H1 (cell line): ENCODE measurements at places on chromosomes 7 and 10. TPM values are rescaled to one million over a fixed set of nuclear protein-coding genes. Genes with fewer than 3 reads are reported as not detected.
A peak's percentile ranks its signal among the peaks of the same experiment; 100 is the strongest.

DNA sequence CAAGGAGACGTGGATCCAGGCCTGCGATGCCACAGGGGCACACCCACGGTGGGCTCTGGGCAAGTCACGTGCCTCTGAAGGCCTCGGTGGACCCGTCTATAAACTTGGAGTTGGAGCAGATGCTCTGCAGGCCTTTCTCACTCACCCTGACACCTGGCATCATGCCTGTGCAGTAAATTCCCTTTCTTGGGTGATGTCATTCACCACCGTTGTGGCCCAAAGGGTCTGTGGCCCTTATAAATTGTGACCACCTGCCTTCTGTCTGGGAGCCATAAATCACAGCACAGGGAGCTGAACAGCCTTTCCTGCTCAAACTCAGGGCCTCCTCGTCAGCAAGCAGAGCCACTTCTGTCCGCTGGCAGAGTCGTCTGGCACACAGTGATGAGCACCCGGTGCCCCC, 52.2 kb downstream of the GPAM start:
- peak; percentile 14 for DNase-seq

DNA sequence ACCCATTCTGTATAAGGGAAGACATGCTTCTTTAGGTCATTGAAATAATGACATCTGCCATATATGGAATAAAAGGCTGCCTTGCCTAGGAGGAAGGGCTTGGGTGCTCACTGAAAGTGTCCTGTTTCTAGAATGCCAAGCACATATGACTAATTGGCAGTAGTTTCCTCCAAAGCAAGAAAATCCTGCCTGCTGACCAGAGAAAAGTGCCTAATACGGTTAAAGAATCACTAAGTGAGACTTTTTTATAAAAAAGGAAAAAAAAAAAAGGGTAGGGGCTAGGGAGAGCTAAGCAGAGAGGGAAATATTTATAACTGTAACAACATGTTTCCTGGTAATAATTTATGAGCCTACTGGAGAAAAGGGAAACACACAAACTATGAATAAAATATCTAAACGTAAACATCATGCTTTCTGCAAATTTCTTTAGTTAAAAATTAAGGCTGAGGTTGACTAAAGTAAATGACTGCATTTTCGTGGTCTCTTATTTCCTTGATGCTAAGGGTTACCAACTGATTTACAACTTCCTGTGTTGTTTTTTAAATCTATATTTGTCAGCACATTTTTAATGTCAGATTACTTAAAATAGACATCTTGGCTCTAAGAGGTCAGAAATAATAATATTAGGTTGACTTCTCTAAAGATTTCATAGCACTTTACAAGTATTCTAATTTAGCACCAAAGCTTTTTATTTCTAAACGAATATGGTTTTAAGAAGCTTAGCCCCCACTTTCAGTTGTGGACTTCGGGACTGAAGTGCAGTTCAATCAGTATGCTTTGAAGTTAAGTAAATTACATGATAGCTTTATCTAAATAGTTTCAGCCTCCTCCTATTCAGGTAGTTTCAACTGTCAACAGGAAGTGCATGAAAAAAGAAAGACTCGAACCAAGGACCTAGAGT, 89.6 kb downstream of the CABCOCO1 start:
- no peak for DNase-seq

ADARB2 gene
- 2.7 and 2.8 TPM in 2 replicates for total RNA-seq

DNA sequence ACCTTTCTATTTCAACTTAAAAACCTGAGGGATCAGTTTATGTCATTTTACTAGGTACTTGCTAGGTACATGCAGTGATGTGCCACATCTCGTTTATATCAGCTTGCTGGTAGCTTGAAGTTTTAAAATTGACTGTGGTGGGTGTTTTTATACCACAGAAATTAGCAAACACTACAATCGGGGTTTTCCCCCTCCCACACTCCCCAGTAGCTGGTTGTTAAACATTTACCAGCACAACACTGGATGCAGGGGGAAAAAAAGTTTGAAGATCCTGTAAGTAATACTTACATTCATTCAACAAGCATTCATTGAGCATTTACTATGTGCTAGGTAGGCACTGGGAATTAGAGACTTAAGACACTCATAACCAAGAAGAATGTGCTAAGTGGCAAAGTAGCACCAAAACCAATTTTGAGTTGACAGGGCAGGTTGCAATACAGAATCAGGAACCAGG, 32.6 kb downstream of the USP6NL start:
- DNase-seq: no peak

- peak; percentile 90 for DNase-seq
Measured at GRCh38 chr10:12264204-12264940, 68.4 kb downstream of the CDC123 start.

GRCh38 chr10:5949009-5949759, 28.2 kb downstream of the IL15RA start:
- peak; percentile 38 for DNase-seq

CALHM1 gene
- total RNA-seq: 0.34 TPM in 1 of 2 replicates, not detected in the other

NYAP1 gene
- total RNA-seq: 4.5 and 4.6 TPM in 2 replicates

- no peak for DNase-seq
Measured at GRCh38 chr10:112907893-112908292, 42.2 kb upstream of the TCF7L2 start.

DNA sequence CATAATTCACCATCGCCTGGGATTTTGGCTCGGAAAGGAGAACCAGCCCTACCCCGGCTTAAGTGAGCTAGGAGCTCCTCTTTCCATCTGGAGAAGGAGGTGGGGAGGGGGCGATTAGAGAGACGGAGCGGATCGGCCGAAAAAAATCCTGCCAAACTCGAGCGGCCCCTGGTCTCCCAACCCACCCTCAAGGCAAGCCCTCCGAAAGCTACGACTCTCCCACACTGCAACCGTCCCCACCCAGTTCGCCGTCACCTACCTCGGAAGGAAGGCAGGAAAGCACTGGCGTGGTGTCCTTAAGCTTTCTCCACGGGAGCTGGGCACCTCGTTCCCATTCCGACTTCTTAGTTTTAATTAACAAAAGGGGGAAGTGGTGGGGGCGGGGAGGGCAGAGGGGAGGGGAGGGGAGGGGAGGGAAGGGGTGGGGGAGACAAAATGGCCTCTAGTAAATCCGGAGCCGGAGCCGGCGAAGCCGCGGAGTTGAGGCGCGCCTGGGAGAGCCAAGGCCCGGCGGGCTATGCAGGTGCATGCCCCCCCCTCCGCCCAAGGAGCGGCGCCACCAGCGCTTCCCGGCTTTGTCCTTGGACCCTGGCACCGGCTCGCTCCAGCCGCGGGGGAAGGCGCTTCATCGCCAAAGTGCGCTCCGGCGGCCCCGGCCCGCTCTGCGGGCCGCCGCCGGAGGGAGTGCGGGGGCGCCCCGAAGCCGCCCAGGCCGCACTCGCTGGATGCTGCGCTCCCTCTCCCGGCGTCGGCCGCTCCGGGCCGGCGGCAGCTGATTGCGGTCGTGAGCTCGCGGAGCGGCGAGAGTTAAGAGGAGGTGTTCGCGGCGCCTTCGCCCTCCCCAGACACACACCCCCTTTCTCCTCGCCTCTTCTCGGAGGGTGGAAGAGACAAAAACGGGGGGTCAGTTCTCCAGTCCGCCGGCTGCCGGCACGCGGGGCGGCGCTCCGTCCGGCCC, at the start of gene LRRC4:
LRRC4 (minus strand) TSS at position 784 of the 958 bp plus-strand sequence. CDS start 797 bp downstream, outside the sequence.
- DNase-seq: peak; percentile 80

PPRC1 gene
- total RNA-seq: 86.2 and 88.4 TPM in 2 replicates

GRCh38 chr10:79239275-79239779, 107.9 kb upstream of the PPIF start:
- DNase-seq: no peak

DNA sequence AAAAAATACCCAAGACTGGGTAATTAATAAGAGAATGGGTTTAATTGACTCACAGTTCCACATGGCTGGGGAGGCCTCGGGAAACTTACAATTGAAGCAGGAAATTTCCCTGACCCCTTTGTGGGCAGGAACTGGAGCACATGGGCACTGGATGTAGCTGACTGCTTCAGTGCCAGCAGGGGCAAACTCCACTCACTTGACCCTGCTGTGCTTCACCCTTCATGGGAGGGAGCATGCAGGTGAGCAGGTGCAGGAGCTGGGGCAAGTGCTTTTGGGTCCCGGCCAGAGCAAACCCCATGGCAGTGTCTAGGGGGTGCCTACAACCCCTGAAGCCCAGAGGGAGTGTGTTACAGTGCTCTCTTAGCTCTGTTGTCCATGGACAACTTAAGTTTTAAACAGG, 132.6 kb downstream of the AKR1D1 start:
- peak; percentile 49 for DNase-seq

GRCh38 chr10:79203014-79203644, 134.4 kb downstream of the ZMIZ1 start:
- no peak for DNase-seq

MOGAT3 gene
- total RNA-seq: 0.82 TPM in 1 of 2 replicates, not detected in the other

CTAGE8 gene
- not detected in 2 replicates for total RNA-seq

OPALIN gene
- total RNA-seq: not detected in 2 replicates

DNA sequence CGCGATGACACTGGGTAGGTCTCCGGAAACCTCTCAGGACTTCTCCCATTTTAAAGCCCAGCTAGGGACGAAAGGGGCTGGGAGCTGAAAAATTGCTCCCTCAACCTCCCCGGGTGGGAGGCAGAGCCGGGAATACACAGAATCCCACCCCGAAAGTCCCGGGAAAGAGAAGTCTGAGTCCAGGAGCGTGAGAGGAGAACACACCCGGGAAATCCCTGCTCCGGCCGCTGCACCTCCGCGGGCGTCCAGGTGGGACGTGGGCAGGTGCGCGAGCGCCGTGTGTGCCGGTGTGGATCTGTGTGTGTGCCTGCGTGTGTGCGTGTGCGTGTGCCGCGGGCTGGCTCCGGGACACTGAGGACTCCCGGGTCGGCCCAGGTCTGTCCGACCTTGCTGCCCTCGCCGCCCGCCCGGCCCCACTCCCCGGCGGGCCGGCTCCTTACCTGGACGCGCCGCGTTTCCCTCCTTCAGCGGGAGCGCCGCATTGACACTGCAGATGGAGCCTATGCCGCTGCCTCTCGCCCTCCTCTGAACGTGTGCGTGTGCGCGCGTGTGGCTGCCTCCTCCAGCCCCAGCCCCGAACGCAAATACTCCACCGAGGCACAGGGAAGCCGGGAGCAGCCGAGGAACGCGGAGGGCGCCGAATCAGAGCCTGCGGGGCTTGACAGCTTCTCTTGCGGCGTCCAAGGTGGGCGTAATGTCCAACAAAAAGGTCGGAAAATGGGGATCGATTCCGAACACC, at the start of gene PLXNA4:
PLXNA4 (minus strand) TSS at position 489 of the 739 bp plus-strand sequence. CDS start 67,777 bp downstream, outside the sequence.
- DNase-seq: no peak

- no peak for DNase-seq
Measured at GRCh38 chr10:22293747-22294404, 22.3 kb upstream of the COMMD3 start.

CHST15 gene
- 9.1 and 9.4 TPM in 2 replicates for total RNA-seq

WDFY4 gene
- not detected in 2 replicates for total RNA-seq

GRID2IP gene
- 1.0 and 1.3 TPM in 2 replicates for total RNA-seq

- DNase-seq: no peak
Measured at GRCh38 chr7:106015381-106016218, 52.5 kb downstream of the CDHR3 start.

DNA sequence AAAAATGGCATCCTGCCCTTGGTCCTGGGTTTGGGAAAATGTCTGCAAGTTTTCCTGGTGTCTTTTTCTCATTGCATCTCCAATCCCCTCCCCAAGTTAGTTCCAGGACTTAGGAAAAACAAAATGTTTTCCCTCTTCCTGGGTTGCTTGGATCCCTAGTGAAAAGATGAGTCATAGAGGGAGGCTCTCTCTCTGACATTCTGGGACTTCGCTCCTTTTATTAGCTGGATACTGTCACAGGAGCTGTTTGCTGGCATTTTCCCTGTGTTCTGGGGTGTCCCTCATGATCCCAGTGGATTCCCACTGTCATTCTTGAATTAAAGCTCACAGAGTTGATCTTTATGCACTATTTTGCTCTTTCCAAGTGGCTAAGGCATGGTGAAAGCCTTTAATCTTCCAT, 316.4 kb upstream of the MBL2 start:
- DNase-seq: no peak

DNA sequence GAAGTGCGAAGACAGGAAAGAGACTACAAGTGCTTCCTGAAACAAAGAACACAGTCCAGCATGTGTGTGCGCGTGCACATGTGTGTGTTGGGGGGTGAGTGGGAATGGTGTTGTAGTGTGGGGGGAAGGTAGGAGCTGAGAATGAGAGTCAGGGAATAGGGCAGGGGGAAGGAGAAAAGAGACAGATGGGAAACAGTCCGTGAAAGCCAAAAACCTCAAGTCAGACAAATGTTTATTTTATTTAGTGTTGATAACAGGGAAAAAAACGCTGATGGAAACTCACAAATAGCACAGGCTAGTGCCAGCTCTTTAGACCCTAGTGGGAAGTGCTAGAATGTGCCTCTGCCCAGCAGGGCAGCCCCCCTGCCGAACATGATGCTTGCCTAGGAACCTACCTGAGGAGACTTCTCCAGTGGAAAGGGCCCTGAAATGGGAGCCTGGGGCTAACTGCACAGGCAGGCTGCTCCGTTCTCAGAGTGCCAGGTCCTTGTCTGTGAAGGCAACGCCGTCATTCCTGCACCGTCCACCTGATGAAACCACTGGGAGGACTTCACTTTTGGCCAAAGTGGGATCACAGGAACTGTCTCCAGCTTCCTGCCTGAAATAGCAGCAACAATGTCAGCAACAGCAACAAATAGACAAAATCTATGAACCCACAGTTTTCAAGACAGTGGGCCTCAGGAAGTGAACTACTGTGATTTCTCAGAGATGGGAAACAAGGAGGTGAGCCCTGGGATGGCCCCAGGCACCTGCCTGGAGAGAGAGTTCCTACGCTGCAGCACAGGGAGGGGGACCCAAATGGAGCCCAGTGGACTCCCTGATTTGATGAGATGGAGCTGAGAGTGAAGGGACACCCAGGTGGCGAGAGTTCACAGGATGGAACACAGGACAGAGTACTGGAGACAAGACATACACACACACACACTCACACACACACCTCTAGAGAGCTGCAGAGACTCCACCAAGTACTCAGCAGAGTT, 379.7 kb downstream of the RPS24 start:
- no peak for DNase-seq

- DNase-seq: no peak
Measured at GRCh38 chr7:43481902-43482678, 100.8 kb upstream of the STK17A start.

DNA sequence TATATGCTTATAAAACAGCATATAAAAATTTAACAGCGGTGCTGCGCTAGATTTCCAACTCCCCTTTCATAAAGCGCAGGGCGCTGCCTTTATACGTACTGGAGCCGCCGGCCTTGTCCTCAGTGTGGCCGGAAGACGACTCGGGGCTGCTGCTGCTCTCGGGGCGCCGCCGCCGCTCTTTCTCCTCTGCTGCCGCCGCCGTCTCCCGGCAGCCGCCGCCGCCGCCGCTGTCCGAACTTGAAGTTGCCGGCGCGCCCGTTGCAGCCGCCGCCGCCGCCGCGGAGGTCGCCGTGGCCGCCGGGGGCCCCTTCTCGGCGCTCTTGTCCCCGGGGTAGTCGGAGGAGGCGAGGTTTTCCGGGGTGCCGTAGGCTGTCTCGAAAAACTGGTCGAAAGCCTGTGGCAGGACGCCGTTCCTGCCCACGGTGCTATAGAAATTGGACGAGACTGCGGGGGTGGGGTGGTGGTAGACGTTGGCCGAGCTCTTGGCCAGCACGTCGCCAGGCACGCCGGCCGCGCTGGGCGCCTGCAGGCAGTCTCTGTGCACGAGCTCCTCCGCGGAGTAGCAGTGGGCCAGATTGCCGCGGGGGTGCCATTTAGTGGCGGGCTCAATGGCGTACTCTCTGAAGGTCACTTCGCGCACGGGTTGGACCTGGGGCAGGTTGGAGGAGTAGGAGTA, 557 bp downstream of the HOXA11 start:
- peak; percentile 57 for DNase-seq

GRCh38 chr7:24427048-24427447, 143.1 kb downstream of the NPY start:
- DNase-seq: no peak

- DNase-seq: no peak
Measured at GRCh38 chr10:71242622-71243009, 30.2 kb downstream of the UNC5B start.
